Uterus (tissue), 4 donors: ENCODE measurements at places on chromosomes 7 and 10. TPM values are rescaled to one million over a fixed set of nuclear protein-coding genes. Genes with fewer than 3 reads are reported as not detected.

DNA sequence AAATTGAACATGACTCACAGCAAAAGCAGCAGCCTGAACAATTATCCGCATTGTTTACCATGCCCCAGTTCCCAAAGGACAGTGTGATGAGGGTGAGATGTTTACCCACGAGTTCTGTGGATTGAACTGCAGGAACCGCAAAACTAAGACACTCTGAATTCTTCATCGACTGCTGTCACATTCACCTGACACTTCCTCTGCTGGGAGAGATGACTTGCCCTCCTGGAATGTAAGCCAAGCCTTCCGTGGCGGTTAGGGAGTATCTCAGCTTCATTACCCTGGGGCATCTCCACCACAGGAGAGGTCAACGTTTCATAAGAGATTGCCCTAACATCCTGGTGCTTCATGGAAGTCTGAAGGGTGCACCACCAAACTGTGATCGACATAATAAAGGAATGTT is 374.6 kb upstream of the ADARB2 start:
- DNase-seq: no peak

DNA sequence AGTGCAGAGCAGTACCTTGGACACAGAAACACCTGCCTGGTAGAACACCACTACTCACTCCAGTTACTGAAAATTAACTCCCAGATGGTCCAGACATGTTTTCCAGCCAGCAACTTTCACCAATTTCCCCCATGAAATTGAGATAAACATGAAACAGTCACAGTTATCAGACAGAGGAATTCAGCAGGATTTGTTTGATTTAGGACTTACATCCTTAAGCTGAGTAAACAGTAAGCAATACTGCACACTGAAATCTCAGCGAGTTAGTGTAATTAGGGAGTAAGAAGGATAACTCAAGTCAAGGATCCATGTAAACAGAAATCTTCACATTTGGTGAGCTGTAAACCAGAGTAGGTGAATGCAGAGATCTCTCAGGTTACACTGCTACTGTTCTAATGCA is 353.5 kb downstream of the ELMO1 start:
- no peak for DNase-seq

- no peak for DNase-seq
These were observed 22.5 kb downstream of the TRDMT1 start for GRCh38 chr10:17179002-17179401.

DNA sequence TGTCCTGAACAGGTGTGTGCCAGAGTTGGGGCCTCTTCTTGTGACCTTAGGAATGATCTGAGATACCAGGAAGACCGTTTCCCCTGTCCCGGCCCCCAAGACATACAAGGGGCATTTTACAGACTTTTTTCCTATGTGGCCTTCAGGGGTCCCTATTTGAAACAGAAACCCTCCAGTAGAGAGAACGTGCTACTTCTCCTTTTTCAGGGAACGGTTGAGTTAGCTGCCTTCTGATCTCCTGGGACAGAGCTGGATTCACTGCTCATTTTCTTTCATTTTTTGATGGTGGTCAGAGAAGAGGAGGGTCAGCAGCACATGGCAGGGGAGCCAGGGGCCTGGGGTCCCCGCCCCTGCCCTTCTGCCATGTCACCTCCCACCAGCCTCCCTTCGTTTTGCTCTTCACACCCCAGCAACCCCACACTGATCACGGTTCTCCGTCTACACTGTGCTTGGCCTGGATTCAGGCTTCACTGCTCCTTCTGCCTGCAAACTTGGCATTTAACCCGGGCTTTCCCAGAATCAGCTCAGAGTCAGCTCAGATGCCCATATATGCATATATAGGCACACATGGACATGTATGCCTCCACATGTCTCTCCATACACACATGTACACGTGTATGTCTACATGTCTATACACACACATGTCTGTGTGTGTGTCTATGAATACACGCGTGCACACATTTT is 138.1 kb upstream of the BTBD16 start:
- DNase-seq: no peak

- no peak for DNase-seq
These were observed 32.5 kb downstream of the ERLIN1 start for GRCh38 chr10:100153239-100153825.

DNA sequence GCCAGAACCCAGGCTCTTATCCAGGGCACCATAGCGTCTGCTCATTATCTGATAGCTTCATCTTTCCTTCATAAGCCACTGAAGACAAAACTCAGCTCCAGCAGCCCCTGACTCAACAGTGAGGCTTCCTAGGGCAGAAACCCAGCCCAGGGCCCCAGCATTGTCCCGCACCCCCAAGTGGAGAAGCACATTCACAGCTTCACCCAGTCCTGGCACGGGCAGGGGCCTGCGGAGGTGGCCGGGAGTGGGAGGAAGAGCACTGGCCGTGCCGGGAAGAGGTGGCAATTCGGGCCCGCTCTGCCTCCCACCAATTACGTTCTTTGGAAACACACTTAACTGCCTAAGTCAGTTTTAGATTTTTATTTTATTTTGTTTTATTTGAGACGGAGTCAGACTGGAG is 10.3 kb upstream of the CALML5 start:
- DNase-seq: no peak

DNA sequence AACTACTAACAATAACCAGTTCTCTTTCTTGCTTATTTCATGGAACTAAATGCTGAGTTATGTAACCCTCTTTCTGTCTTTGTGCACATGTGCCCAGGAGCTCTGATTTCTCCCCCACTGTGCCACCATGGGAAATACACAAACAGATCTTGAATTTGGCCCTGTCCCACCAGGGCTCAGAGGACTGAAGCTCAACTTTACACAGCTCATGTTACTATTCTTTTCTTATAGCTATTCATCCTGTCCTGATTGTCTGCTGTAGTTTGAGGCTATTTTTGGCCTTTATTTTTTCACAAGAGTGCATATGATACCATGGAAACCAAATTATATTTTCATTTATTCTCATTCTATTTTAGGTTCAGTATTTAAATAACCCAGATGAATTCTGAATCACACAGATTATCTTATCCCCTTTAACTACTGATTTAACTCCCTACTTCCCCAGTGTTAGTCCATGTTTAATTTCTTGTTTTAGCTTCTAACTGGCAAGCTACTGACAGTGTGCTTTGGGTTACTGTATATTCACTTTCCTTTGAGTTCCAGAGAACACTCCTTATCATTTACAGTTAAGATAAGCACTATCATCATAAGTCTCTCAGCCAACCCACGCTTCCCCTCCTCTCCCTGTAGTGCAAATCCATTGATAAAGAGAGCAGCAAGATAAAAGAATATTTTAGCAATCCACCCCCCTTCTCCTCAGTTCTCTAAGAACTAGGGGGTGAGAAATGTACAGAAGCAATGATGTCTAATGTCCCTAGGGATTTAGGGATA is 71.8 kb upstream of the GSDME start:
- no peak for DNase-seq

DNA sequence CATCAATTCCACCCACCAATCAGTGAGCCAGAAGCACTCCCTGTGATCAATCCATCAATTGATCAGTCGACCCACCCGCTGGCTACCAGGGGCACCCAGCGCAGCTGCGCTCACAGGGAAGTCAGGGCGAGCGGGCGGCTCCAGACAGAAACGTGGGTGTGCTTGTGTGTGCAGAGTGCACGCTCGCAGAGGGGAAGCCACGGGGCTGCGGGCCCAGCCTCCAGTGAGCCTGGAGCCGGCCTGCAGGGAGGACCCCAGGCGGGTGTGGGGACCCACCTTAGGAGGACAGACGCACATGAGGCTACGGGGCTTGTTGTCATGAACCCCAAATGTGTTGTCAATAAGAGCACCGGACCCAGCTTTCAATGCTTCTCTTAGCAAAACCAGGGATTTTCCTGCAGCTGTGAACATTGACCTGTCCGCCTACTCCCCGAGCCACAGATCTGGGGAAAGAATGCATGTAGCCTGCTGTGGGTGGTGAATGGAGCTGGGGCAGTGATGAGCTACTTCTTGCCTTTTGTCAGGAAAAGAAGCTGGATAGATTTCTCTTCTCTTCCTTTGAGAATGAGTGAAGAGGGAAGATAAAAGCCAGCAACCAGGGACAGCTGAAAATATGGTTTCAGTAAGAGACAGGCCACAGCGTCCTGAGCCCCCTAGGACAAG is 497.8 kb downstream of the DNAJB6 start:
- DNase-seq: no peak

- DNase-seq: no peak
These were observed 44.9 kb upstream of the FAM3C start for GRCh38 chr7:121440857-121441503.

GRCh38 chr10:11082526-11082925 is 64.9 kb downstream of the CELF2 start:
- no peak for DNase-seq

DNA sequence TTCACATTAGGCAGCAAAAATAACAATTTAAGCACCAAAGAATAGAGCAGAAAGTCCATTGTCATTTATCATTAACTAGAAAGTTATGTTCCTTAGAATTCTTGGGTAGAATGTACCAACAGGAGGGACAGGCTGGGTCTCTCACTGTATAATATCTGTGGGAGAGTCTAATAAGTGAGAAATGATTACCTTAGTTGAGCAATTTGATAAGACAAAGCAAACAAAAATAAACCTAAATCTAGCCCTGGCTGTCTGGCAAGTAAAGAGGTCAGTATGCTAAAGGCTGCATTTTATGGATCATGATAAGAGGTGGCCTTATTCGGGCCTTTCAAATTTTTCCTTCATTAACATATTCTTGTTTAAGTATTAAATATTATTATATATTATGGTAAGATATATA is 35.6 kb downstream of the THNSL1 start:
- no peak for DNase-seq

- no peak for DNase-seq
These were observed 89.6 kb downstream of the FZD1 start for GRCh38 chr7:91353848-91354247.

DNA sequence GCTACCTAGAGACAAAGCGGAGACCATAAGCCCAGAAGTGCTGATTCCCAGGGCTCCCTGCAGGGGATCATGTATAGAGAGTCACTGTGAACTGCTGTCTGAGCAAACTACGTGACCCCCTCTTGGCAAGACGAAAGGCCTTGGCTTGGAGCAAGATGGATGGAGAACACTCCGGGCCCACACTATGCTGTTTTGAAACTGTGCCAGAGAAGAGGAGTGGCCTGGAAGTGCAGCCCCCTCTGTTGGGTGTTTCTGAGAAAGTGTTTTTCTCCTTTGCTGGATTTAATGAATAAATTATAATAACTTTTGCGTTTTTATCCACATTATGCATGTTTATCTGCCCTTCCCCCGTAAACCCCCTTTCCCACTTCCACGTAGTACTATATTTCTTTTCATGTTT is 639.3 kb upstream of the GALNT17 start:
- DNase-seq: no peak

GRCh38 chr7:127730658-127731276 is 78.8 kb downstream of the SND1 start:
- DNase-seq: no peak

DNA sequence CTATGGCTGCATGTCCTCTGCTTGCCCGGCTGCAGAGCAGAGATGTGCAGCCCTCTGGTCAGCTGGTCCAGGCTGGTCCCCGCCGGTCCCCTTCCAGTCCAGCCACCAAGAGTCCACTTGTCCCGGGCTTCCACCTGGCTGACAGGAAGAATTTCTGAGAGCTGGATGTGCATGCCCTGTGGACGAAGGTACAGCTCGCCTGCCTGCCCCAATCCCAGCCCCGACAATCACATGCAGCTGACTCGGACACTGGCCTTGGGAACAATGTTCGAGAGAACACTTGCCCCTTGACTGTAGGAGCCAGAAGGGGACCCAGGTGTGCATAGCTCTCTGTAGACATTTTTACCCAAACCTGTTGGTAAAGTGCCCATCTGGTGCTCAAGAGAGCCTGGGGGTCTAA is 11.8 kb downstream of the AVPI1 start:
- DNase-seq: no peak

Gene LRRD1
- not detected for total RNA-seq

Gene NUTM2A
- total RNA-seq: not detected

Gene DNAJC12
- 8.8 TPM for total RNA-seq

Gene CTTNBP2
- total RNA-seq: 44.1 TPM

Gene CALY
- total RNA-seq: 0.69 TPM
